NCI-H1092 (cell line): ENCODE measurements at places on chromosomes 2 and 18.

DNA sequence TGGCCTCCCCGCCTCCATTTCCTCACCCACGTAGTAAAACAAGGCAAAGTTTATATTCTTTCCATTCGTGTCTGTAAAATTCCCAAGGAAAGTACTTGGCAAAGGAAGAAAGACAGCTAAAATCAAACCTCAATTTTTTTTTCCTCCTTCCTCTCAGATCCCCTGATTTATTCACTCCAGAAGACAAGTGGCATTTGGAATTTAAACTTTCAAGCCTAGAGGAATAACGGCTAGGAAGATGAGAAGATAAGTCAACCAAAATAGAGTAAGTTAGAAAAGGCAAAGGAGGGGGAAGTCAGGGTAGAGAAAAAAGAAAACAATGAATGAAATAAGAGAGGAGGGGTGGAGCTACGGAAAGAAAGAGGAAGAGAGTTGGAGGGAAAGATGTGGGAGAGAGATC, 198.9 kb upstream of the PIK3C3 start:
- no peak for DNase-seq

DNA sequence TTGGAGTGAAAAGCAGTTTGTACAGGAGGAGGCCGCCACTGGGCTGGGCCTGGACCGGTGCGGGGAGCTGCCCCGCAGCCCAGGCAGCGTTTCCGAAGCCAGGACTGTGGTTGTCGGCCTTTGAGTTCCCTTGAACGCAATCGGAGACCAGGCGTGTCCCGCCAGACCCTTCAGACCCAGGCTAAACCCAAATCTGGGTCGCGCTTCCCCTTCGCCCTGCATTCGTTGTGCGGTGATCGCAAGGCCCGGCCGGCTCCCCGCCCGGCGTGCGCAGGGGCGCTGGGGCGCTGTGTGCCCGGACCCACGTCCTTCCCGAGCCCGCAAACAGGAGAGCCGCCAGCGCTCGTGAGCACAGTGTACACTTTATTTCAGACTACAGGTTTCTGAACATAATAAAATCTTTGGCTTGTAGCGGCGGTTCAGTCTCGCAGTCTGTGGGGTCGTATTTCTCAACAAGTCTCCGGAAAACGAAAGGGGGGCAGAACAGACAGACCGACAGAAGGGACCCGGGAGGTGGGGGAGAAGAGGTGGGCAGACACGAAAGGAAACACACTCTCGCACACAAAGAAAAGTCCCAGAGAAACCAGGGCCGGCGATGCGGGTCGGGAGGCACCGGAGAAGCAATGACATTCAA, 5.5 kb downstream of the EN1 start:
- DNase-seq = no peak

- no peak for DNase-seq
Measured at GRCh38 chr2:189393440-189394111, 47.7 kb upstream of the WDR75 start.

DNA sequence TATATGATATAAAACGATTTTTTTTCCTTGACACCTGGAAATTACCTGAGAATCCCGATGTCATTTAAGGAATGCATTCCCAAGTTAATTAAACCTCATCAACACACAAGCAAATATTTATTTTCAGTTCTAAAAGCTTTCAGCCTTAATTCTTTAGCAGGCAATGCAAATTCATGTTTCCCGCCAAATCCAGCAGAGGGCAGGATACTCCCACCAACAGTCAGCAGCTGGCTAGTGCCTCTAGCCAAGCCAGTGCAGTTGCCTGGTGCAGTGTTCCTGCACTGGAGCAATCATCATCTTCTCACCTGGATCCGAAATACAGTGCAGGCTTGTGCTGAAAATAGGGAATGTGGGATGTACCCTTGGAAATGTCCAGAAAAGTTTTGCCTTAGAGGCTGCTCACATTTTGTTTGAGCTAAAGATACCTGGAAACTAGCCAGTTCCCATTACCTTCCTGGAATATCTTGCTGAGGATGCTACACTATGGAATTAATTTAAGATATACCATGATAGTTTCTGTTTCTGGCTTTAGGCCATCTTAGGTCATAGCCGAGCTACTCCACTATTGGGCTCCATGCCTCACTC, 48.4 kb upstream of the CYTIP start:
- peak; percentile 1 for DNase-seq

DNA sequence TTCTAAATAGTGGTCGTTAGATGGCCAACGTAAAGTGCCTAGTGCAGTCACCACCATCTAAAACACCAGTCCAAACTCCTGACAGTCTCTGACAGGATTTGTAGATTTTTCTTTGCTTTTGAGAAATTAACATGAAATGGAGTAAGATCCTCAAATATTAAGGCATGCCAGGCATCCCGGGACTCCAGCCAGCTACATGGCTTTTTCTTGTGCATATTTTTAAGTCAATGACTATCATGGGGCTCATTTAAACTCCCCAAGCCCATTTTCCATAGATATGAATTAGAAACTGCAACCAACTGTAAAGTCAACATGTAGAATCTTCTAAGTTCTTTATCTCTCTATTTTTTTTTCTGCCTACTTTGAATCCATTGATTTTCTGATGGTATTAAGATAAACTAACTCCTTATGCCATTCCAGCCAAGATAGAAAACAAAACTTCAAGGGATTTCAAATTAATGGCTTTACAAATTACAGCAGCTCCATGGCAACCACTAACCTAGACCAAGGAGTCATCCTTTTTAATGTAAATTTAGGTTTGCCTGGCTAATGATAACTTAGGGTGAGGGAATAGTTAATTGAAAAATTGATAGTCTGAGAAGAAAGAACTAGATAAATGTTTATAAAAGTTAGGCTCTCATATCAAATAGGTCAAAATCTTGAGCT, 764.1 kb upstream of the NXPH2 start:
- DNase-seq = no peak

GRCh38 chr2:36409935-36410334, 54.4 kb downstream of the CRIM1 start:
- no peak for DNase-seq

GRCh38 chr2:189293164-189293563, 113.6 kb upstream of the COL5A2 start:
- DNase-seq = no peak

GRCh38 chr2:10733566-10733925, 12.1 kb downstream of the ATP6V1C2 start:
- DNase-seq = no peak

GRCh38 chr2:172328103-172328841, 99.1 kb upstream of the ITGA6 start:
- DNase-seq = no peak

DNA sequence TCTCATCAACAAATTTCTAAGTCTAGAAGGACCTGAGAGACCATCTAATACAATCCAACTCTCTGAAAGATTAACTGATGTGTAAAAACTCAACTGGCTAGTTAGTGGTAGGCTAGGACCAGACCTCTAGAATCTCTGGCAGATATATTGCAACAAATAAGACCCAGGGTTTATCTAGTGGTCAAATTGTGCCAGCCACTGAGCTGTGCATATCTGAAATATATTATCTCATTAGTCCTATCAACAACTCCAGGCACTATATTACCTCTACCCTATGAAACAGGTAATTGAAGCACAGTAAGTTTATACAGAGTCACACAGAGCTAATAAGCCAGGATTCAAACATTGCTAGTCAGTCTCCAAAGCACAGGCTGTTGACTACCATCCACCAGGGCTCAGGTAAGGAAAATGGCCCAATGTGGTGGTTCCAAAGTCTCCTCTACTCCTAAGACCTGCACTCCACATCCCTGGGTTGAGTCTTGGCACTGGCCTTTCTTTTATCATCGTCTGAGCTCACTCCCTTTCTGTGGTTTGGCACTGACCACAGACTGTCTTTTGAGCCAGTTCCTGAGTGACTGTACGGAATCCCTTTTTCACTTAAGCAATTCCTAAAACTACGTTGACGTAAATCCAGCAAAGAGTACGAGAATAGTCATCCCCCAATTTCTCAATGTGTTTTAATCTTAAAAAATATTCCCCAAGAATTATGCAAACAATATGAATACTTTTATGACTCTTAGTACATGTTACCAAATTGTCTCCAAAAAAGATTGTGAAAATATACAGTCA, 11.9 kb upstream of the PID1 start:
- no peak for DNase-seq

- DNase-seq = no peak
Measured at GRCh38 chr2:73930386-73930785, 3.7 kb downstream of the DGUOK start.

DNA sequence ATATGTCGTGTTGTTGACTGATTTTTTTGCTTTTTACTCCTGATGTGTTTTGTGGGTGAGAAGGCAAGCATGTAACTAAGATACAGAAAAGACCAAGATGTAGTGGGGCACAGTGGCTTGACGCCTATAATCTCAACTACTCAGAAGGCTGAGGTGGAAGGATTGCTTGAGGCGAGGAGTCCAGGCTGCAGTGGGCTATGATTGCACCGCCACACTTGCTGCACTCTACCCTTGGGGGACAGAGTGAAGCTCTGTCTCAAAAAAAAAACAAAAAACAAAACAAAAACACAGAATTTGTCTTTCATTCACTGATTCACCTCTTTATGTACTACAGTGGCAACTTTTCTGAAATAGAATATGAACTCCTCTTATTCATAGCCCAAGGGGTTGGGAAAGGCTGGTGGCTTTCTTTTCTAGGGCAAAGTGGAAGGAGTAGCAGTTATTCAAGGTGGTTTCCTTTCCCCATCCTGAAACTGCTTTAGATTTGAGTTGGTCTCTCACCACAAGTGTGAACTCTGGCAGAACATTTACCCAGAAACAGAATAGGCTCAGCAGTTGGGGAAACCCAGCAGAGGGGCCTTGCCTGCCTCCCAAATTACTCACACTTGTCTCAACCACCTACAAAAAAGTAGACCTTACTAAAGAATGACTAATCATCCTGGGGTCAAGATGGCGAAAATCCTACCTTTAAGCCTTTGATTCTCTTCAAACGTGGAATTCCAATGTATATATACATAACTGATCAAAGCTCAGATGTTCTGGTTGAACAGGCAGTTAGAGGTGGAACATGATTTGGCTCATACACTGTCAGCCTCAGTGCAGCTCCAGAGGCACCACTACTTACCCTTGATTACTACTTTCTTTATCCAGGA, 6.5 kb downstream of the TANK start:
- DNase-seq = no peak

- DNase-seq = no peak
Measured at GRCh38 chr2:115543024-115543423, 1100.6 kb downstream of the DPP10 start.

DNA sequence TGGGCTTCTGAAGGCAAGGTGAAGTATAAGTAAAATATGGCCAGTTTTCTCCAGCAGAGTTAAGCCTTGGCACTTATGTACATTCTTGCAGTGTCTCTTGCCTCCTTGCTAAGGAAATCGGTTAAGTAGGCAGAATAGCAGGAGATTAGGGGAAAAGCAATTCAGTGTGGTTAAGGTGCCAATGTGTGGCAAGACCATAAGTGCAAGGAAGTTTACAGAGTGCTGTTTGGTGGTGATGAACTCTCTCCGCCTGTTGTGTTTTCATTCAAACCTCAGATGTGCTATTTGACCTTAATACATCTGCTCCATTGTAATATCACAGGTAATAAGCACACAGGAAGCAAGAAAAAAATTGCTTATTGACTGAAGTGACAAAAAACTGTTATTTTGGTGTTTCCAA, 156.1 kb downstream of the MGAT5 start:
- DNase-seq = no peak

DNA sequence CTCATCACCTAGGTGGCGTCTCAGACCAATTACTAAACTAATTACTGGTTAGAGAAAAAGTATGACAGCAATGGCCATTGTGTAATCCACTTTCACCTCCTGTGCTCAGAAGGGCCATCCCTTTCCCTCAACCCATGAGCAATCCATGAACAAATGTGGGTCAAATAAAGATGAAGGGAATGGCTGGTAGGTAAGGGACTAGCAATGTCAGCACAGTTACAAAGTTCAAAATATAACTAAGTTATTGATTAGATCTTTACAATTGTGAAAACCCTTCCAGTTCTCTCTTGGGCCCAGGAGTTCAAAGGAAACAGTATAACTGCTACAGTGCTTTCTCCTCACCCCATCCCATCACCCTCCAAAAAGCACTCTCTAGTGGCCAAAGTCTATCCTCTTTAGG, 98.3 kb downstream of the DTNA start:
- DNase-seq = no peak

- peak; percentile 44 for DNase-seq
Measured at GRCh38 chr18:60675801-60676200, 303.2 kb upstream of the MC4R start.

GRCh38 chr2:236367506-236368289, 103.5 kb upstream of the ASB18 start:
- no peak for DNase-seq

- no peak for DNase-seq
Measured at GRCh38 chr2:127455566-127456493, 37.6 kb downstream of the PROC start.
